Foreskin fibroblast (primary cell): ENCODE measurements at places on chromosomes 4 and X.

DNA sequence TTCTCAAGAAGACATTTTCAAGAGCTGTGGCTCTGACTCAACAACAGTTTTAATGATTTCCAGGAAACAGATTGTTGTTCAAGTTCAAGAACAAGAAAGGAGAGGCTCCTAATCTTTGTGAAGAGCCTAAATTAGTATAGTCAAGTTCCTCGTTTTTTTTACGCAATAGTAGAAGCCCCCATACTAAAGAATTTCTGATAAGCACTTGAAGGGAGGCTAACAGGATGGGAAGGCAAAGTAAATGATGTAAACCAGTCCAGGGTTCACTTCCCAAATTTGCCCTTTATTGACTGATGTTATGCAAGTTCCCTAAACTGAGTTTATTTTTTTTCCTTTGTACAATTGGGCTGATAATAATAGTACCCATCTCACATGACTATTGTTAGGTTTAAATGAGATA, 178.2 kb downstream of the RTL9 start:
- DNase-seq, result no peak

DNA sequence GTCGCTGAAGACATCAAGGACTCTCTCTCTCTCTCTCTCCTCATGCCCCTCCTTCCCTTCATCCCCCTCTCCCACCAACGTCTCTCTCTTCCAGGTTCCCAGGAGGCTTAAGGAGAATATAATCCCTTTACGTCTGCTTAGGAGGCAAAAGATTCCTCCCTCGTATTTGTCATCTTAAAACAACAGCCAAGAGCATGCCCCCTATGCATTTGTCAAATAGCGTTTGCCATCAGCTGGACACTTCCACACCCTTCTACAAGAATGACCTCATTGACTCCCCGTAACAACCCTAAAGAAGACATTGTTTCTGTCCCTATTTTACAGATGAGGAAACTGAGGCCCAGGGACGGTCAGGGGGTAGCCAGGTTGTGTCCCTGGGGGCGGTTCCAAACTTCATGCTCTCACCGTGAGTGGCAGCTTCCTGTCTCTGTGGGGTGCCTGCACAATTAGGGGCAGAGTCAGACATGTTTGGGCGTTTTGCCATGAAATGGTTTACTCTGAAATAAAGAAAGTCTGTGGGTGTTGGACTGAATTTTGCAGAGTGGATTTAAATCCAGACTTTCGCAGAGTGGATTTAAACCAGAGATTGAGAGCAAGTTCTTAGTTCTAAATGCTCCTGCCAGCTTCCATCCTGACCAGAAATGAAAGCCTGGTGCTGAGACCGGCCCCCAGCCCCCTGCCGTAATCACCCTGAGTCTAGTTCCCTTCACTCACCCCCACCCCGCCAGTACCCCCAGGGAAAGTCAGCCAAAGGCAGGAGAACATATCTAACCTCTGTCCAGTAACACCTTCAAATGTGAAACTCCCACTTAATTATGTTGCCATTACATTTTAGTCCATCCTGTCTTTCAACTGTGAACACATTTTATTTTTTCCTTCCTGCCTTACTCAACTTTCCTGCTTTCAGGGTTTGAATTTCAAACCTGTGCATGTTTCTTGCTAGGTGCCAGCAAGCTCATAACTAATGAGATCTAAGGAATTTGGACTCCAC, 44.3 kb upstream of the TBL1X start:
- DNase-seq, result no peak

DNA sequence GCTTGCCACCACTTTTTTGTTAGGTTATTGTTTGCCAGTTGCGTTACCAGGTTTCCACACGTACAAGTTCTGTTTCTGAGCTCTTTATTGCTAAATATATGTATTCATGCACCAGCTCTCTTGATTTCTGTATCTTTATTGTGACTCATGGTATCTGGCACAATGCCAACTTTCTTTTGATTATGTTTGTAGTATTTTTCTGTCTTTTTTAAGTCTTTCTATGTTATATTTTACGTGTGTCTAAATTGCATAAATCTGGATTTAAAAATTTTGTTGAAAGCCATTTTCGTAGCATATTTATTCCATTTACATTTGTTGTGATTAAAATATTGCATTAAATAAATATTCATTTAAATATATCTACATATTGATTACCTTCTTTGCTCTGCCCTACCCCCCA, 73.8 kb downstream of the KDM6A start:
- DNase-seq, result peak; percentile 30

DNA sequence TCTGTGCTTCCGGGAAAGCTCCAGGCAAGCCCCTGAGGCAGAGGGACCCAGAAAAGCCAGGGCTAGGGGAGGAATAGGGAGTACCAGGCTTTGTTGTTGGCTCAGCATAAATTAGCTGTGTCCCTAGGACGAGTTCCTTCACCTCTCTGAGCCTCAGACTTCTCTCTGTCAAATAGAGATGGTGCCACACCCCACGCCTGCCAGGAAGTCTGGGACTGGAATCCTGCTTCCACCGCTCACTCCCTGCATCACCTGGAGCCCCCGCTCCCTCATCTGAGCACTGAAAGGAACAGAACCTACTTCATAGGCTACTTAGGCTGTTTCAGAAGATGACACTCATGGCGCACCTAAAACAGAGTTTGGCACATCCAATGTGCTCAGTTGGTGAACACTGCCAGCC, 8.1 kb upstream of the JAKMIP1 start:
- DNase-seq, result no peak

DNA sequence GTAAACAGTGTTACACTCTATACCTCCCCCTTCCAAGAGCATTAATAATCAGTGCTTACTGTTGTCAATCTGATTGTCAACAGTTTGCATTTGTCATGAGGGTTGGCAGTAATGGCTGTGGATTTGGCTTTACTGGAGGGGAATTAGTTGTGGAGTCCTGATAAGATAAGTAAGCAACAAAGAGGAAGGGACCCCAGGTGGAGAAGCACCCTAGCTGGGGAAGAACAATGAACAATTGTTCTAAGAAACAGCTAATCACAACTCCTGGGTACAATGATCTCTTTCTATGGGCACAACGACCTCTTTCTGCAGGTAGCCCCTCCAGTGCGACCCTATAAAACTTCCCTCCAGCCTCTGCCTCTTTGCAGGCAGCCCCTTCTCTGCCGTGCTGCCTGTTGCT, 53.2 kb upstream of the CDKN2AIP start:
- DNase-seq, result no peak

- no peak for DNase-seq
Observed at GRCh38 chr4:176745902-176746301, 46.8 kb downstream of the VEGFC start.

DNA sequence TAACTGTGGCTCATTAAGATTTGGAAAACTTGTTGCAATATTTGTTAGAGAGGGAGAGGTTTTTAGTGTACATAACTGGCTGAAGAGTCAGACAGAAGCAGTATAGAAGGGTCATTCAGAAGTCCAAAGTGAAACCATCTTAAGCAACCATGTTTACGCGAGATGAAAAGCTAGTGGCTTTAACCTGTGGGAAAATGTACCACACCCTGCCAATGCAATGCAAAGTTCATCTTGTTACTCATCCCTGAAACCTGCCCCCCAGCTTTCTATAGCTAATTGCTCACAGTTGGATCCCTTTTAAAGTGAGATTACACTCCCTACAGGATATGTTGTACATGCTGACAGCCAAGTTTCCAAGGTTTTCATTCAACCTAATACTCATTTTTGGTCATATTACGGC, 96.7 kb upstream of the RAPGEF2 start:
- peak; percentile 80 for DNase-seq

- DNase-seq, result no peak
Observed at GRCh38 chrX:136867518-136867917, 13.0 kb downstream of the RBMX start.

DNA sequence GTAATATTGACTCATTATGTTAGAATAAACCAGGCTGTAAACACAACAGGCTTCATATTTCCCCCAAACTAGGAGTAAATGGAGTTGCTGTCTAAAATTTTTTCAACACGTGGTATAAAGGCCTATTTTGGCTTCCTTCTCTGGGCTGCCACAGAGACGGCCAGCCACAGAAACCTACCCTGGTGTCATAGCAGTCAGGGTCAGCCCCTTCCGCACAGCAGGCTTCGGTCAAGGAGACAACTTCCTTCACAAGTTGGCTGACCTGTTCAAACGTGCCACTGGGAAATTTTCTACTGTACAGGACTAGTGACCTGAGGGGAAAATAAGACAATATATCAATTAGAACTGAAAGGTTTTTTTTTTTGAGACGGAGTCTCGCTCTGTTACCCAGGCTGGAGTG, 15.8 kb downstream of the GC start:
- no peak for DNase-seq

GRCh38 chrX:20233336-20233735, 33.4 kb downstream of the RPS6KA3 start:
- no peak for DNase-seq

- no peak for DNase-seq
Observed at GRCh38 chr4:138804711-138805110, 210.9 kb upstream of the NOCT start.

- DNase-seq, result peak; percentile 54
Observed at GRCh38 chr4:98572697-98573096, 85.7 kb downstream of the TSPAN5 start.

DNA sequence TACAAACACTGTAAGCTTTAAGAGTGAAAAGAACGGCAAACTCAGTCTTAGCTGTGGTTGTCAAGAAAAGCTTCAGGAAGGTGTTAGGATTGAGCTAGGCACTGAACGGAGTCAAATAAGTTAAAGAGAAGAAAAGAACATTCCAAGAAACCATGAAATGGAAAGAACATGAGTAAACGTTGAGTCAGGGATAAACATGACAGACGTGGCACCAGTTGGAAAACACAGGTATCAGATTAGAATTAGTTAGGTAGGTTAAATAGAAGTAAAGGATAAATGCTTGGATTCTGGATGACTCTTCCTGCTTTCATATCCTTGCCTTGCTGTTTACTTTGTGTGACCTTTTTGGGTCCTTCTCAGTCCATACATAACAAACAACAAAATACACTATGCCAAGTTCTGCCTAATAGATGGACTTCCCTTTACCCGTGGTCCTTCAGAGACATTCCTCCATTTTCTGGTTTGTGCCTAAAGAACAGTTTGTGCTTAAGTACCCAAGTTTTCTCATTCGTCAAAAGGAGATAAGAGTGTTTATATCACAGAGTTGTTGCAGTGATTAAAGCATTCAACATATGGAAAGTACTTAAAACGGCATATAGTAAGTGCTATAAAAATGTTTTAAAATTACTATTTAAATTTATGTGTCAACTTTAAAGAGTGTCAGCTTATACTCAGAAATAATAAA, 446.9 kb downstream of the TMA16 start:
- DNase-seq, result no peak

DNA sequence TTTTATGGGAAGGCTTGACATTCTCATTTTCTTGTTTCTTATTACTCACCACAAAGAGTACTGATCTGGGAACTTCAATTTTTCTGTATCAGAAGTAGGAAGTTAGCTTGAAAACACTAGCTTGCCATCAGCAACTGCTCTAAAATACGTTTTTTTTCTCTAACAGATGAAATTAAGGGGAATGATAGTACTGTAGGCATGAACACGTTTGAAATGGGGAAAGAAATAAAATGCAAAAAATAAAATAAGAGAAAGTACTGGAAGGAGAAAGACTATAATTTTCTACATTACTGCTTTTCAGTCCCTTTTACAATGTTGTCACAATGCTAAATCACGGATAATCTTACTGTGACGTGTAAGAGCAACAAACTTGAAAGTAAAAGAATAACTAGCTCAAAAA, 1.5 kb downstream of the RADX start:
- DNase-seq, result peak; percentile 1

GRCh38 chr4:132818091-132818490, 331.0 kb upstream of the PCDH10 start:
- DNase-seq, result no peak

DNA sequence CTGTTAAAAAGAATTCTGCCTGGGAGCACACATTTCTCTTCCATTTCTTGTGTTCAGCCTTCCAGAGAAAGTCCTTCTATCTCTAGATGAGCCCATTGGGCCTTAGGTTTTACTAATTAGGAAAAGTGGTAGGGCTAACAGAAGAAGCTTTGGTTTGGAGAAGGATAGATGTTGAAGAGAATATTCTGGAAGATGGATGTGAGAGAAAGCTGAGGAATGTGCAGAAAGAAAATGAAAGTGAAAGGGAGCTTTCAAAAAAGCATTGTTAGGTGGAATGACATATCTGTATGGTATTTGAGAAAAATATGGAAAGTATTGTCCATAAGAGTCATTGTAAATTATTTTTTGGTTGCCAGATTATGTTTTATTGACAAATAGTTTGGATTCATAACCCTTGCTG, 474.8 kb upstream of the SLIT2 start:
- DNase-seq, result no peak

DNA sequence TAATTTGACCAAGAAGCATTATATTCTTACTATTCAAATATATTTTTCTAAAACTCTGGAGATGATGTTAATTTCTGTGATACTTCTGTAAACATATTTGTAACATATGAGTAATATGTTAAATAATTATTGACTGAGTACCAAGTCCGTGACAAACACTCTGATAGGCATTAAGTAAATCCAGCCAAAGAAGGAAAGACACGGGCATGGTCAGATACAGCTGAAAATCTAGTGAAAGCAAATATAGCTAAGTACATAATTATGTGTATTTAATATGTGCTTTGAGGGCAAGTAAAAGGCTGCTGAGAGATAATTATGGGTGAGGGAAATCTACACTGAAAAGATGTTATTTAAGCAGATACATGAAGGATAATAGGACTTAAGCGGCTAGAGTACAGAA, 1263.6 kb upstream of the ADGRL3 start:
- DNase-seq, result no peak

DNA sequence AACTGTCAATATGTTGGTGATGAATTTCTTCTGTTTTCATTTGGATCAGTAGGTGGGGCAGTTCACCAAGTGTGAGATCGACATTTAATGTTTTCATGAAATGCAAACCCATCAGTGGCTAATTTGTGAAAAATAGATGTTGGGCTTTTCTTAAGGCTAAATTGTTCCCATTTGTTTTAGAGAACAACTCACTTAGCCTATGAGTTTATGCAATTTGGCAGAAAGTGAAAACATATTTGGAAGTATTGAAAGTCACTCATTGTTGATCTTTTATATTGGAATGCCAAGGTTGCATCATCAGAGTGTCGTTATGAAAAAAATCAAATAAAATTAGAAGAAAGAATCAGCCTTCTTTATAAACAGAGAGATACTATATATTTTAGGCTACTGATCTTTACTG, 132.4 kb downstream of the RPA4 start:
- peak; percentile 10 for DNase-seq

DNA sequence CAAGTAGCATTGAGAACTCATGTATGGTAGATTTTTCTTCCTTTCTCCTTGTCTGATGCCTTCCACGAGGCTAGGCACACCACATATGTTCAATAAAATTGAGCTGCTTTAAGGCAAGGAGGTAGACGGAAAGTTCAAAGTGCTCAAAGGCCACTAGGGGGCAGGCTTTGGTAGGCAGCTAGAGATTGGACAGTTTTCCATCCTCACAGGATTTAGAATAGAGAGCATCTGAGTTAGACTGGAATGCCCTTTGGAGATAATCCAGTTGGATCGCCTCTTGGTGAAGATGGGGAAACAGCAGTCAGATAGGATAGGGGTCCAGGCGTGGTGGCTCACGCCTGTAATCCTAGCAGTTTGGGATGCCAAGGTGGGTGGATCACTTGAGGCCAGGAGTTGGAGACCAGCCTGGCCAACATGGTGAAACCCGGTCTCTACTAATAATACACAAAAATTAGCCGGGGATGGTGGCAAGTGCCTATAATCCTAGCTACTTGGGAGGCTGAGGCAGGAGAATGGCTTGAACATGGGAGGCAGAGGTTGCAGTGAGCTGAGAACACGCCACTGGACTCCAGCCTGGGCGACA, 30.4 kb downstream of the ELF4 start:
- DNase-seq, result peak; percentile 54
